Panc1 (cell line): ENCODE measurements at places on chromosomes 2 and 18. TPM values are rescaled to one million over a fixed set of nuclear protein-coding genes. Genes with fewer than 3 reads are reported as not detected.
A peak's percentile ranks its signal among the peaks of the same experiment; 100 is the strongest.

Gene GKN2
- not detected for total RNA-seq

Gene CELF4
- total RNA-seq: not detected

Gene SUCLG1
- total RNA-seq: 59.8 TPM

Gene GPAT2
- total RNA-seq: not detected

Gene C2orf72
- total RNA-seq: 3.2 TPM

Gene VWA3B
- total RNA-seq: not detected

Gene HOXD12
- 0.13 TPM for total RNA-seq

- H3K27ac ChIP-seq: no peak overlapping the region
- no peak for DNase-seq
- no peaks in the 10 kb centered on the region for H3K36me3 ChIP-seq
- H3K27me3 ChIP-seq: no peaks in the 10 kb centered on the region
- no peak overlapping the region for H3K4me3 ChIP-seq
- H3K4me1 ChIP-seq: no peaks in the 10 kb centered on the region
Measured at GRCh38 chr18:74906184-74906583, 302.8 kb downstream of the PTGR3 start.

DNA sequence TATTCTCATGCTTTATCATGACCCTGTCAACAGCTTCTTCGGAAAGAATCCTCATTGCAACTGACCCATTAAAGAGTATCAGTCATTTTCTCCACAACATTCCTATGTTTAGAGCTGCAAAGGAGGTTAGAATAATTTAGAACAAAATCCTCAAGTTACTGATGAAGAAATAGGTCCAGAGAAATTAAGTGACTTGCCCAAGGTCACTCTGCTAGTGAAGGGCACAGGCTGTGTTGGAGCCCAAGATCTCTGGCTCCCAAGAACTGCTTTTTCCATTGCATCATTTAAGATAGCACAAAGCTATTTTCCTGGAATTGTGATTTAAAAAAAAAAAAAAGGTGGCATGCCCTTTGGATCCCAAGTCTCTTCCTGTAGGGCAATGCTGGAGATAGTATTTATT, 9.6 kb downstream of the IRS1 start:
- peak overlapping the region; percentile 97 for H3K27ac ChIP-seq
- H3K4me3 ChIP-seq: no peak overlapping the region
- H3K27me3 ChIP-seq: no peaks in the 10 kb centered on the region
- no peaks in the 10 kb centered on the region; the same call in 1 of the 2 replicates for H3K36me3 ChIP-seq

DNA sequence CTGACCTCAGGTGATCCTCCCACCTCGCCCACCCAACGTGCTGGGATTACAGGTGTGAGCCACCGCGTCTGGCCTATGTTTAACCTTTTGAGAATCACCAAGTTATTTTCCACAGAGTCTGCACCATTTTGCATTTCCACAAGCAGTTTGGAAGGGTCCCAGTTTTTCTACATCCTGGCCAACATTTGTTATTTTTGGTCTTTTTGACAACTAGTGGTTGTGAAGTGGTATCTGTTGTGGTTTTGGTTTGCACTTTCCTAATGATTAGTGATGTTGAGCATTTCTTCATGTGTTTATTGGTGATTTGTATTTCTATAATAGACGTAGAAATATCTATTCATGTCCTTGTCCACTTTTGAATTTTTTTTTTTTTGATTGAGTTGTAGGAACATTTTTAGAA, 67.9 kb downstream of the BIRC6 start:
- H3K27ac ChIP-seq: no peak overlapping the region
- peaks cover 19% of the 10 kb centered on the region for H3K4me1 ChIP-seq
- no peak for DNase-seq
- H3K27me3 ChIP-seq: no peaks in the 10 kb centered on the region

DNA sequence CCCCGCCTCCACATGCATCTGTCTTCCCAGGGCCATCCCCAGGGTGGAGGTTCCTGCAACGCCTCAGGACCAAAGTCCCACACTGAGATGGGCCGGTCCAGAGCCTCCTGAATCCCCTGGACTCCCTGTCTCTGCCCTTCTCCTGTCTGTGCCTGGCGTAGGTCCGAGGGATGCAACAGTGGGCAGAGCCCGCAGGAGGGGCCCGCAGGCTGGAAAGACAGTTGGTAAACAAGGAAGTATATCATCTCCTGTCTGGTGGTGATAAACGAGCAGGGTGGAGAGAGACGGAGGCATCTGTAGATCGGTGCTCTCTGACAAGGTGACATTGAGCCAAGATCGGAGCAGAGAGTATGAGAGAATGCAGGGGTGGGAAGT, 72.6 kb upstream of the RAB6C start:
- DNase-seq: no peak
- H3K36me3 ChIP-seq: no peaks in the 10 kb centered on the region
- H3K4me1 ChIP-seq: no peaks in the 10 kb centered on the region
- H3K27ac ChIP-seq: no peak overlapping the region
- no peak overlapping the region for H3K4me3 ChIP-seq

- no peak overlapping the region for H3K4me3 ChIP-seq
- H3K36me3 ChIP-seq: no peaks in the 10 kb centered on the region
- H3K27ac ChIP-seq: no peak overlapping the region
- DNase-seq: no peak
- H3K27me3 ChIP-seq: no peaks in the 10 kb centered on the region
Measured at GRCh38 chr18:27994571-27994970, 182.4 kb downstream of the CDH2 start.

DNA sequence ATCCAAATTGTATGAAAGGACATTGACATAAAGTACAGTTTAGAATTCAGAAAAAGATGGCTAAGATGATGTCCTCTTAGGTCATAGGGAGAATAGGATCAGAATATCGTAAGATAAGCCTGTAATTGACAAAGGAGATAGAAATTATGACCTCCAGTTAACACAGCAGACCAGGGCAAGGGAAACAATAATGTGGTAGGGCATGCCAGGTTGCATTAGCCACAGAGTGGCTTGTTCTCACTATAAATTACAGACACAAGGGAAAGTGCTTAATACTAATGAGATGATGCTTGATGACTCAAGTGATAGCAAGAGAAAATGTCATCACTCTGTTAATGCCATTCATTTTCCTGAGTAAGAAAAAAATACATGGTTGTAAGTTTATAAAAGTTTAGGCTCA, 48.9 kb upstream of the LRP1B start:
- H3K36me3 ChIP-seq: no peaks in the 10 kb centered on the region
- H3K27ac ChIP-seq: no peak overlapping the region
- H3K4me3 ChIP-seq: no peak overlapping the region
- DNase-seq: no peak

DNA sequence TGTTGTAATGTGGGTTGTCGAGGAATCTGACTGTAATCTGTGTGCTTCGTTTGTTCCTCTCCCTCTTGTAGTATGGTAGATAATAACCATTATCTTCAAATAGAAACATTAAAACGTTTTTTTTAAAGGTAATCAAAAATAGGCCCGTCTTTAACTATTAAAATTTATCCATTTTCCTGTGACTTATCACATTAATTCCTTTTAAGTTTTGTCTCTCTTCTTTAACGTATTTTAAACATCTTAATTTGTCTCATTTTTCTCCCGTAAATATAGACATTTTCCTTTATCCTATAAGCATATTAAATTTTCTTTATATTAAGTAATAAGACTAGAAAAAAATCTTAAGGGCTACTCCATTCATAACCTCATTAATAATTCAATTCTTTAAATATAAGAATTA, 41.3 kb downstream of the EIF2AK3 start:
- DNase-seq: no peak
- no peaks in the 10 kb centered on the region for H3K4me1 ChIP-seq
- peaks cover 17% of the 10 kb centered on the region for H3K36me3 ChIP-seq

GRCh38 chr2:10550206-10551001, 102.3 kb upstream of the ODC1 start:
- H3K4me3 ChIP-seq: no peak overlapping the region

DNA sequence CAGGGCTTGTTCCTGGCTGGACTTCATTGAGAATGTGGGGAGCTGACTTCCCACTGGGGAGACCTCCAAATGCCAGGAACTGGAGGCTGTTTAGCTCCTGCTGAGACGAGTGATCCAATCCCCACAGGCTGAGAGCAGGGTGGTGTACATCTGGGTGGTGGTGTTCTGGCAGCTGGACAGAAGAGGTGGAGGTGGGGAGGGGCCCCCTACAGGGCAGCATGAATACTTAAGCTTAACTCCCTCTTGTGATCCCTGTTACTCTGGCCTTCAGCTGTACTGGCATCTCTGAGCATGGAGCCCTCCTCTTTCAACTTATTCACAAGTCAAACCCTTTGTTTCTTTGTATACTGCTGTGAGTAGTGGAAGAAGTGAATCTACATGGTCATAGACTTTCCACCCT, 167.8 kb upstream of the LYPD1 start:
- no peaks in the 10 kb centered on the region for H3K36me3 ChIP-seq
- H3K4me1 ChIP-seq: no peaks in the 10 kb centered on the region
- H3K4me3 ChIP-seq: no peak overlapping the region
- no peaks in the 10 kb centered on the region for H3K27me3 ChIP-seq

GRCh38 chr2:143034292-143035074, 94.7 kb upstream of the ARHGAP15 start:
- H3K36me3 ChIP-seq: no peaks in the 10 kb centered on the region
- H3K27me3 ChIP-seq: no peaks in the 10 kb centered on the region
- no peak overlapping the region for H3K27ac ChIP-seq
- no peaks in the 10 kb centered on the region for H3K4me1 ChIP-seq
- H3K4me3 ChIP-seq: no peak overlapping the region

DNA sequence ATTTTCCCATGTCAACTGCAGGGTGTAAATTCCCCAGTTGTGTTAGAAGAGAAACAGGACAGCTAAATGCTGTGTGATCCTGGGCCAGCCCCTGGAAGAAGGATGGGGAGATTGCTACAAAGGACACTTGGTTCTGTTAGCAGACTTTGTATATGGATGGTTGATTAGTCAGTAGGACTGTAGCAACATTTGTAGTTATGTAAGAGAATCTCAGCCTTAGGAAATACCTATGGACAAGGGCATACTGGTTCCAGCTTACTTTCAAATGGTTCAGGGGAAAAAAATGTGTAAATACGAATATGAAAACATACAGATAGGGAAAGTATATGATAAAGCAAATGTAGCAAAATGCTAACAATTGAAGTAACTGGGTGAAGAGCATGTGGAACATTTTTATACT, 47.6 kb downstream of the GNAL start:
- no peak overlapping the region for H3K27ac ChIP-seq
- DNase-seq: no peak
- H3K4me1 ChIP-seq: no peaks in the 10 kb centered on the region; the same call in 1 of the 2 replicates
- H3K36me3 ChIP-seq: no peaks in the 10 kb centered on the region
- H3K4me3 ChIP-seq: no peak overlapping the region

GRCh38 chr18:63882333-63883141, 5.0 kb upstream of the SERPINB2 start:
- H3K4me1 ChIP-seq: no peaks in the 10 kb centered on the region
- H3K27me3 ChIP-seq: no peaks in the 10 kb centered on the region
- no peak for DNase-seq
- no peak overlapping the region for H3K4me3 ChIP-seq

DNA sequence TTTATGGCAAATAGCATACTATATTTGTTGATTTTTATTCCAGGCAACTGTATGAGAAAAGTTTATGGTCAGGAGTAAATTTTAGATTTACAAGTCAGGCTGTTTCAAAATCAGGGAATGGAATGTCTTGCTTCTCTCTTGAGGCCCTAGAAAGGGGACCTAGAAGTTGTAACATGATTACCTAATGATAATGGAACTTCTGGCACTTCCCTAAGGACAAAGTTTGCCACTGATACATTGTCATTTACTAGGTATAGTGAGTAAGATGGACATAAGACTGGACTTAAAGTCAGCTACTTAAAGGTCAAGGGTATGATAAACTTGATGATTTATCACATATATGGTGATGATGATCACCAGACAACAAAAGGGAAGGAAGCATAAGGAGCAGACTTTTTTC, 103.3 kb upstream of the VRK2 start:
- H3K36me3 ChIP-seq: no peaks in the 10 kb centered on the region
- no peak overlapping the region for H3K4me3 ChIP-seq
- H3K27me3 ChIP-seq: no peaks in the 10 kb centered on the region
- DNase-seq: no peak
- no peaks in the 10 kb centered on the region for H3K4me1 ChIP-seq

GRCh38 chr2:207960911-207961310, 64.4 kb downstream of the PLEKHM3 start:
- DNase-seq: no peak
- H3K4me1 ChIP-seq: no peaks in the 10 kb centered on the region
- no peaks in the 10 kb centered on the region for H3K36me3 ChIP-seq
- no peak overlapping the region for H3K4me3 ChIP-seq
- H3K27ac ChIP-seq: no peak overlapping the region
- H3K27me3 ChIP-seq: no peaks in the 10 kb centered on the region

- H3K27me3 ChIP-seq: no peaks in the 10 kb centered on the region
- H3K36me3 ChIP-seq: no peaks in the 10 kb centered on the region
- DNase-seq: no peak
Measured at GRCh38 chr18:51275712-51276476, 78.4 kb upstream of the MEX3C start.

DNA sequence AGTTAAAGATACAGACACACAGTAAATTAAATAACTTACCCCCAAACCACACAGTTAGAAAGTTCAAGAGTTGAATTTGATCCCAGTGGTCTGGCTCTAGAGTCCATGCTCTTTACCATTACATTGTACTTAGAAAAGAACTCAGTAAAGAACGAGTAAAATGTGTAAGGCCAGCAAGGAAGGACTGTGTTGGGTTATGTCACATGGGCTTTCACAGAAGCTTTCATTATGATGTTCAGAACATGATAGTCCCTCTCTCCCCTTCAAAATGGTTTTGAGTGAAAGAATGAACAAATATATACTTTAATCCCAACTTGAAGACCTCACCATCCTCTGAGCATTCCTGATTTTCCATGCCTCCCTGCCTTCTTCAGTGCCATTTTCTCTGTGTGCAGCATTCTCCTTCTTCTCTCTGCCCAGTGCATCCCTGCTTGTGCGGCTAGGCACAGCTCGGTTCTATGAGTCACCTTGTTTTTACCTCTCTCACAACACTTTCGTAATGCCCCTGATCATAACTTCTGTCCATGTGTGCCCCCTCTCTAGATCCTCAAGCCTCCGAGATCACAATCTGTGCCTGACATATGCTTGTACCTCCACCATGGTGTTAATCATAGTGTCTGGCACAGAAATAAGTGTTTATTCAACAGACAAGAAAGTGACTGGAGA, 22.0 kb downstream of the RASGRP3 start:
- no peaks in the 10 kb centered on the region for H3K4me1 ChIP-seq
- H3K27me3 ChIP-seq: 0 out of 2 replicates have a peak, but pooled peaks cover 2% of the 10 kb centered on the region
- DNase-seq: no peak
- no peak overlapping the region for H3K4me3 ChIP-seq
- H3K36me3 ChIP-seq: no peaks in the 10 kb centered on the region
- no peak overlapping the region for H3K27ac ChIP-seq

GRCh38 chr2:3785220-3785889, 82.0 kb downstream of the DCDC2C start:
- peaks cover 25% of the 10 kb centered on the region for H3K27me3 ChIP-seq
- H3K4me1 ChIP-seq: no peaks in the 10 kb centered on the region
- no peak overlapping the region for H3K27ac ChIP-seq
- H3K4me3 ChIP-seq: no peak overlapping the region
- H3K36me3 ChIP-seq: no peaks in the 10 kb centered on the region

- H3K27ac ChIP-seq: no peak within 1 kb of the TSS
- no peaks in the 10 kb centered on the region for H3K27me3 ChIP-seq
- no peak within 1 kb of the TSS for H3K4me3 ChIP-seq
- no peaks in the 10 kb centered on the region for H3K36me3 ChIP-seq
Measured at GRCh38 chr18:4455113-4455811, at the start of gene DLGAP1. DLGAP1 (minus strand) TSS chr18:4455307.

DNA sequence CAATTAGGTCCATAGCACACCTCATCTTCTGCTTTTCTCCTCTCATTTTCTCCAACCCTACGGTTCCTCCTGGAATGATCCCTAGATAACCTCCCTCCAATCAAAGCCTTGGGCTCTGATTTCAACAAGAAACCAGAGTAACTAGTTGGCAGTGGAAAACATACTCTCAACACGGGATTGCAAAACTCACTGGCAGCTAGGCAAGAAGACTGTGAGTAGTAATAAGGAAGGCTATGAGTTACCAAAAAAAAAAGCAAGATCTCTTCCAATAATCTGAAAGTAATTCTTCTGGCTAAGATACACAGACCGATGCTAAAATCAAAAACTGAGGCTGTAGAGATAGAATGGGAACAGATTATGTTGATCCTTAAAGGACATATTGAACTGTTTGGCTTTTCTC, 28.4 kb upstream of the CCDC102B start:
- no peaks in the 10 kb centered on the region for H3K4me1 ChIP-seq
- DNase-seq: no peak
